Foreskin keratinocyte (primary cell): ENCODE measurements at places on chromosomes 4 and X. TPM values are rescaled to one million over a fixed set of nuclear protein-coding genes. Genes with fewer than 3 reads are reported as not detected.

GRCh38 chr4:113012786-113013185 is 36.7 kb upstream of the ANK2 start:
- DNase-seq = no peak

Gene HDX
- total RNA-seq = 3.4 and 3.5 TPM in 2 replicates

- no peak for DNase-seq
Observed at GRCh38 chr4:109433205-109434006, at the start of gene SEC24B. Gene SEC24B, plus strand, starts transcription at chr4:109433815. Its CDS starts 55 bp downstream, at chr4:109433870.

DNA sequence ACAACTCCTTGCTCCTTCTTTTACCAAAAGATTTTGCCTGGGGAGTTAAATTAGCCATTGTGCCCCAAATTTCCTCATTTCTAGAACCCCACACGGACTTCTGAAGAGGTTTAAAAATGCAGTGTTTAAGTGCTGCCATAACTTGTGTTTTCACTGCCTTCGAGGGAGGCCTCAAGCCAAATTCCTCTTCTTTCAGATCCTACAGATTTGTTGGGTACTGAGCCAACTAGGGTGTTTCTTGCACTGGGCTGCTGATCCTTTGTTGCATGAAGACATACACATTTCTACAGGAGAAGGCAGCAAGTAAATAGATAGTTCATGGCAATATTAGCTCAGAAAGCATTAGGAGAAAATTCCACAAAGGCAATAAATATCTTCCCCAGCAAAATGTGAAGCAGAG is 43.8 kb downstream of the GLRA2 start:
- DNase-seq = no peak

DNA sequence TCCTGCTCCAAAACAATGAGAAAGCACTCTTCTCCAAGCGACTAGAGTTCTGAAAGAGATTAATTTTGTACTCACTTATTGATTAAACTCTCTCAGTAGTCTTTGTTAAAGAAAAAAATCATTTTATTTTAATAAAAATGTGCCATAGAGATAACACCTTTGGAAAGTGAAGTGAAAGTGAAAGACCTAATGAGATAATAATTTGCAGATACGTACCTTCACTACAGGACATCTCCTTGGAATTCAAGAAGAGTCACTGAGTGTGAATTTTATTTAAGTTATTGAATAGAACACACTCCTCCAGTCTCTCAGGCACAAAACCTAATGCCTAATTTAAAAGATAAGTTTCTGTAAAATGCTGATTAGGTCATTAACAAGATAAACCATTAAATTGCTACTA is 1070.6 kb upstream of the GRID2 start:
- DNase-seq = no peak

- no peak for DNase-seq
Observed at GRCh38 chr4:145912376-145912775, 26.2 kb downstream of the ZNF827 start.

- peak; percentile 39 for DNase-seq
Observed at GRCh38 chr4:140662082-140662869, 93.5 kb upstream of the UCP1 start.

DNA sequence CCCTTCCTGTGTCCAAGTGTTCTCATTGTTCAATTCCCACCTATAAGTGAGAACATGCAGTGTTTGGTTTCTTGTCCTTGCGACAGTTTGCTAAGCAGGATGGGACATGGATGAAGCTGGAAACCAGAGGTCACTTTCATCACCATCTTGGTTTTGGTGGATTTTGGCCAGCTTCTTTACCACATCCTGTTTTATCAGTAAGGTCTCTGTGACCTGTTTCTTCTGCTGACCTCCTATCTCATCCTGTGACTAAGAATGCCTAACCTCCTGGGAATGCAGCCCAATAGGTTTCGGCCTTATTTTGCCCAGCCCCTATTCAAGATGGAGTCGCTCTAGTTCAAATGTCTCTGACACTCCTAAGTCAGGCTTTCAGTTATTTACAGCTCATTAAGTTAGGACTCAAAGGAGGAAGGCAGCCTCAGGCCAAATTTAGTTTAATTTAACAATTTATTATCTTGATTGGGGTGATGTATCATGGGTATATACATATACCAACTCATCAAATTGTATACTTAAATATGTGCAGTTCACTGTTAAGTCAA is 169.9 kb upstream of the NDP start:
- DNase-seq = peak; percentile 1

DNA sequence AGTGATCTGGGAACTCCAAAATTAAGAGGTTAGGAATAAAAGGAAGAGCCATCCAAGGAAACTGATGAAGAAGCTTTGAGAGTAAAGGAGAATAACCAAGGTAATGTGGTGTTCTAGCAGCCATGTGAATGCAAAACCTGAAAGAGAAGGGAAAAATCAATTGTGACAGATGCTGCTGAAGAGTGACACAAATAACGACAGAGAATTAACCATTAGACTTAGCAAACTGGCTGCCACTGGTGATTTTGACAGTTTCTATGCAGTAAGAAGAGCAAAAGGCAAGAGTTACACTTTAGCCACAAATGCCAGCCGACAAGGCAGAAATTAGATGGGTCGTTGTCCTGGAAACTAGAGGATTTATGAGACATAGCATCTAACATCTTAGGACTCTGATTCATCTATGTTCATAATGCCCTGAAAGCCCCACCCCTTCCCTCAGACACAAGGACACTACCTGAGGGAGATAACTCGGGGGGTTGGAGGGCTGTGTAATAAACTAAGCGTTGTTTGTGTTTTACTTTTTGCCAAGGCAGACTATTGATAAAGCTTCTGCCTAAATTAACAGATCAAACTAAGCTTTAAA is 13.0 kb upstream of the TMEM144 start:
- no peak for DNase-seq

- DNase-seq = no peak
Observed at GRCh38 chr4:22427675-22428074, 88.2 kb downstream of the ADGRA3 start.

Gene PDE6B
- total RNA-seq = 0.34 and 0.81 TPM in 2 replicates

DNA sequence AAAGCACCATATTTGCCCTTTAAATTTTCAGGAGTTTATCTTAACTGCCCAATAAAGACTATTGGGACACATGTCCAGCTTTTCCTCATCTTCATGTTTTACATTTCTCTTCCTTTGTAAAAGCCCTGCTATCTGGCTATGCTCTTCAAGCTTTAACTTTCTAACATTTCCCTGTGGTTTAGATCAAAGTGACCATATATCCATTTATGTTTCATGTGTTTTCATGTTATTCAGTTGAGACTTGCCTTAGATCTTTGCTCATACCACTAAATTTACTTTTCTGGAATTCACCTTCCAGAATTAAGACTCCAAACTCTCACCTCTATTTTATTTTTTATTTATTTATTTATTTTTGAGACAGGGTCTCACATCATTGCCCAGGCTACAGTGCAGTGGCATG is 78.5 kb downstream of the EFHC2 start:
- no peak for DNase-seq

GRCh38 chr4:12116009-12116552 is 687.4 kb upstream of the HS3ST1 start:
- peak; percentile 37 for DNase-seq

- no peak for DNase-seq
Observed at GRCh38 chr4:163598489-163598888, 104.0 kb downstream of the TMA16 start.

Gene SCML2
- 2.0 TPM in 2 replicates for total RNA-seq

Gene ODAM
- total RNA-seq = not detected in 2 replicates

GRCh38 chr4:158543191-158543590 is 21.5 kb downstream of the RXFP1 start:
- DNase-seq = no peak

DNA sequence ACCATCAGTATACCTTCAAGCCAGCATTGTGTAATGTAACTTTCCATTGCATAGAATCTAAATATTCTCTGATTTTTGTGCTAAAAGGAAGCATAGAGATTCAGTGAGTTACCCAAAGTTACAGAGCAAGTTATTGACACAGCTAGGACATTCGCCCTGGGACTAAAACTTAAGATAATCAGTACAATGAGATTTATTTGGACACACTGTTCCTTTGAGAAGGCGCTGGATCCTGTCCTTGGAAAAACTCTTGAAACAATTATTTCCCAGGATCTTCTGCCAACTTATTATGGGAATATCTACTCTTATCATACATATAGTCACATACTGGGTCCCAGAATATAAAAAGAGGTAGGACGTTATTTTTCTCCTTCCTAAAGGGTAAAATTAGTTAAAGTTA is 392.0 kb downstream of the UBE2NL start:
- no peak for DNase-seq

Gene TMEM35A
- 0.07 TPM in 1 of 2 replicates, not detected in the other for total RNA-seq

Gene TRIM61
- total RNA-seq = 2.2 and 2.4 TPM in 2 replicates

DNA sequence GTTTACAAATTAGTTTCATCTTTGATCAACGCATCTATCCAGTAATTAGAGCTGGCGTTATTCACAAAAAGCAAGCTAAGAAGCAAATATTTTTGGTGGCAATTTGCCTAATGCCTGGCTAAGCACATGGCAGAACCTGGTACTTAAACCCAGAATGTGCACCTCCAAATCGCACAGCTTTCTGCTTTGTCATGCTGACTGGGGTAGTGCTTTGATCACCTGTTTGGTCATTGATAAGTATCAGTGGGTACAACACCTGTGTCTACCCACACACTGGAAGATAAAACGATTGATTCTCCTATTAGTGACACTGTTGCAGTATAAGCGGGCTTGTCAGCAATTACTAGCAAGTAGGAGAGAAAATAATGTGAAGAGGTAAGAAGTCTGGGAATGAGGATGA is 1.9 kb downstream of the NUDT6 start:
- no peak for DNase-seq

- no peak for DNase-seq
Observed at GRCh38 chr4:101989551-101989950, 199.0 kb downstream of the BANK1 start.

- peak; percentile 52 for DNase-seq
Observed at GRCh38 chrX:53071604-53072417, 10.4 kb upstream of the TSPYL2 start.

Gene MAP7D2
- 3.5 and 4.2 TPM in 2 replicates for total RNA-seq

- DNase-seq = no peak
Observed at GRCh38 chr4:11271263-11271662, 157.4 kb downstream of the HS3ST1 start.

DNA sequence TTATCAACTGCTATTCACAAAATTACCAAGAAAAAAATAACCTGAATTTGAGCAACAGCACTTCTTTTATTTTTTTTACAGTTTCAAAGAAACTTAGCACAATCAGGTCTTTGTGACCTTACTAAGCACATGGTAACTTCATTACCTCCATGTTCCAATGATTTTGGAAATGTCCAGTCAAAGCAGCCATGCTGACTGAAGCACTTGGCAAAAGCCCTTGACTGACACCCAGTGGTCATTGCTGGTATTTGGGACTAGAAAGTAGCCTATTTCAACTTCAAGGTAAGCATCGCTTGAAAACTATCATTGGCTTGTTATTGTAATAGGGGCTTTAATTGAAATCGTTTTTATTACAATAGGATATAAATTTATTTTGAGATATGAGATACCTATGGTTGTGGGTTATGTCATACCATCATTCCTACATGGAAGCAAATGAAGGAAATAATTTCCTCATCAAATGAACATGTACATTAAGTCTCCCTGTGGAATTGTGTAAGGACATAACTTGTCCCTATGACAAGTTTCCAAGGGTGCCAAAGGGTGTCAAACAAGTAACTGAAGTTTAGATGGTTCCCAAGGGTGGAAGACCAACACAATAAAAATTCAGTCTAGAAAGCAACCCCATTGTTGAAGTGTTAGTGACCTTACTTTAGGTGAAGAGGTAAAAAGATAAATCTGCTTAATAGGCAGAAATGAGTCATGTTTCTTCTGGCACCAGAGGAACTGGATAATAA is 15.2 kb upstream of the ANXA10 start:
- DNase-seq = no peak

Gene ANTXR2
- total RNA-seq = 161 and 169 TPM in 2 replicates

DNA sequence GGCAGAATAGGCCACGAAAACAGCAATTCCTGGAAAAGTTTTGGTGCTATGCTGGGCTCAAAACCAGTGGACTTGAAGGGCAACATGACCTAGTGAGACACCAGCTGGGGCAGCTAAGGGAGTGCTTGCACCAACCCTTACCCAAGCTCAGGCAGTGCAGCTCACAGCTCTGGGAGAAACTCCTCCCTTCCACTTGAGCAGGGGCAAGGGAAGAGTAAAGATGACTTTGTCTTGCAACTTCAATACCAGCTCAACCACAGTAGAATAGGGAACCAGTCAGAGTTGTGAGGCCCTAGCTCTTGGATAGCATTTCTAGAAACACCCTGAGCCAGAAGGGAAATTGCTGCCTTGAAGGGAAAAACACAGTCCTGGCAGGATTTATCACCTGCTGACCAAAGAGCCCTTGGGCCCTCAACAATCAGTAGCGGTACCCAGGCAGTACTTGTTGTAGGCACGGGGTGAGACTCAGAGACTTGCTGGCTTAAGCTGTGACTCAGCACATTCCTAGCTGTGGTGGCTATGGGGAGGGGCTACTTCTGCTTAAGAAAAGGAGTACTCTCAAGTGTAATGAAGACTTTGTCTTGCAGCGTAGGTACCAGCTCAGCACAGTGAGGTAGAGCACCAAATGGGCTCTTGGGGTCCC is 19.7 kb upstream of the ABCG2 start:
- peak; percentile 94 for DNase-seq

Gene RHOXF2B
- total RNA-seq = not detected in 2 replicates

DNA sequence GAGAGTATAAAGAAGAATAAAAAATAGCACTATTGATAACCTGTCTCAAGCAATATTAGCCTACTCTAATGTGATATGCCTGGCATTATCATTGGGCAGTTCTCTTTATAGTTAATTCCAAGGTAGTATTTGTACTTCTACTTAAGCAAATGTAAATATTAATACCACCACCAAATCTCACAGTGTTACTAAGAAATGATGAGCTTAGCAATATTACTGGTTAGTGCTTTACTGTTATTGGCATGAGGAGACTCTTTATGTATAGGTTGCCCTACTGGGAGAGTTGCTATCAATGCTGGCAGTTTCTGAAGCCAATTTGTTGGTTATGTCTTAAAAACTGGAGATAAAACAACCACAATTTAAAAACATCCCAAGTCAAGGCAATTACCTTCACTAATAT is 155.7 kb downstream of the CDS1 start:
- no peak for DNase-seq

- no peak for DNase-seq
Observed at GRCh38 chr4:54553001-54553400, 104.8 kb upstream of the KIT start.

Gene FOXO4
- 2.3 and 2.7 TPM in 2 replicates for total RNA-seq
